ENCODE measurements at places on chromosomes 1 and 21.

DNA sequence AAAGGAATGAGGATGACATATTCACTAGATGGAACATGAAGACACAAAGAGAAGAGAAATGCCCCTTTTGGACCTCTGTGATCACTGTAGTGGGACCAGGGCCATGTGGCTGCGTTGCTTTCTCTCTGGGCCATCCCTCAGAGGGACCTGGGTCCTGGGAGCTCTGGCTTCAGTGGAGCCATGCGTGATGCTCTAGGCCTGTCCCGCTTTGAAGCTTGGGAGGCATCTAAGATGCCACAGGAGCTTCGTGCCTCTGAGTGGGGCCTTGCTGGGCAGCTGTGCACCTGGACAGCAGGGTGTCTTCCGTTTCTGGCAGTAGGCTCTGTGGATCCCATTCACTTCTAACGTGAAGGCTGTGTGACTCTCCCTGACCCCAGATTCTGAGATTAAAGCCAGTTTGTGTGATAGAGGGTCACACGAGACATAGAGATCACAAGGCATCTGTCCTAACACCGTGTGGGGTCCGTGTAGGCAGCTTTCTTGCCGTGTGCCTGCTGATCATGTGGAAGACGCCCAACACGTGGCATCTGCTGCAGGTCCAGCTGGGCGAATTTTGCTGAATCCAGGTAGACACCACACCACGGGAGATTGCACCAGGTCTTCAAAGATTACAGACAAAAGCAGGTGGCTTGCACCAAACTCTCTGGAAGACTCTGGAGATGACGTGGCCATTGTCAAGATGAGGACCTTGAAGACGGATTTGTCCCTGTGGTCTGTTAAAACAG, 17.2 kb upstream of the PRSS38 start:
- no peak for DNase-seq

GRCh38 chr1:22229379-22229778, 86.5 kb upstream of the WNT4 start:
- no peak for DNase-seq

GRCh38 chr1:22671999-22672398, 19.0 kb downstream of the C1QB start:
- no peak for DNase-seq

DNA sequence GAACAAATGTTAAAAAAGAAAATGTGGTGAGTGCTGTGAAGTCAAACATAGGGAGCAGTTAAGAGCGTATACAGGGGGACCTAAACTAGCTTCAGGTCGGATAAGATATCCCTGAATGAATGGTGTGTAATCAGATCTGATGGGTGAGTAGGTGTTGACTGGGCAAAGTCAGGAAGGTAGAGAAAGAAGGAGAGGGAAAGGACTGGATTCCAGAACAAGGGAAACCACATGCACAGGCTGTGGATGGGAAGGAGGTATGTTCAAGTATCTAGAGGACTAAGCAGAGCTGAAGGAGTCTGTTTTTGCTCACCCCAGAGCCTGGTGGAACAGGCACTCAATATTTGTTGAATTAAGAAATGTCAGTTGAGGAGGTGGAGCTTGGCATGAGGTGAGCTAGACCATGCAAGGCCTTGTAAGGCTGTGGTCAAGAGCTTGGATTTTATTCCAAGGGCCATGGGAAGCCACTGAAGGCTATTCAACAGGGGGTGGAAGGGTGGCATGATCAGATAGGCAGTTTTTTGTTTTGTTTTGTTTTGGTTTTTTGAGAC, 27.4 kb downstream of the MAP7D1 start:
- no peak for DNase-seq

GRCh38 chr1:199161319-199161680, 522.5 kb downstream of the PTPRC start:
- DNase-seq: no peak

- DNase-seq: no peak
Observed at GRCh38 chr1:93925206-93925605, 16.0 kb upstream of the GCLM start.

GRCh38 chr1:187870552-187870951, 1041.8 kb downstream of the PLA2G4A start:
- DNase-seq: no peak

- peak; percentile 12 for DNase-seq
Observed at GRCh38 chr21:44931137-44931500, 8.7 kb upstream of the SLX9 start.

GRCh38 chr1:10060311-10061100, 27.7 kb downstream of the UBE4B start:
- no peak for DNase-seq

- no peak for DNase-seq
Observed at GRCh38 chr1:172948457-172948856, 102.3 kb downstream of the TNFSF18 start.

DNA sequence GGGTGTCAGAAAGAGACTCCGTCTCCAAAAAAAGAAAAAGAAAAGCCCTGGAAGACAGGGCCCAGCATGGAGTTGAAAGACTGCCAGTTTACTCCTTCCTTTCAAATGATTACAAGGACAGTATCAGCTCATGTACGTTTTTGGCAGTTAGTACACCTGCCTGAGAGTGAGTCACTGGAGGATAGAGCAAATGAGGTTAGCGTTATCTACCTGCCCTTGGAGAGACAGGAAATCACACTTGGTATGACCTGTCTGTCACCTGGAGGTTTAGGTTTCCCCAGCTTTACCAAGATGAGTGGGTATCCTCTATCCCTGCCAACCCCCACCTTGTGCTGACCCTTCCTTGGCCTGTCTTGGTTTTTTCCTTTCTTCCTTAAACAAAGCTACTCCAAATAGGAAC, 96.8 kb upstream of the BMP8A start:
- DNase-seq: no peak

DNA sequence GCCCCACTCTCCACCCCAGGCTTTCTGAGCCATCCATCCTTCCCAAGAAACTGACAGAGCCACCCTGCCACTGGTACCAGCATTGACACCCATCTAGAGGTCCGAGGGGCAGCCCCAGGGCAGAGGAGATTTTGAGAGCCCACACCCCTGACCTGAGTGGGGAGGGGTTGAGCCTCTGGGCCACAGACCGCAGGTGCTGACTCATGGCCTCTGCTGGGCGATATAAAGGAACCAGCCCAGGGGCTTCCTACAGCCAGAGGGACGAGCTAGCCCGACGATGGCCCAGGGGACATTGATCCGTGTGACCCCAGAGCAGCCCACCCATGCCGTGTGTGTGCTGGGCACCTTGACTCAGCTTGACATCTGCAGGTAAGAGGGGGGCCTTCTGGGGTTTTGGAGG, at the start of gene PADI4:
Gene PADI4 (plus strand): TSS at position 252 of the 400 bp plus-strand sequence. CDS start 26 bp downstream, at position 278.
- DNase-seq: no peak

GRCh38 chr1:205370780-205371179, 14.1 kb upstream of the KLHDC8A start:
- DNase-seq: no peak

DNA sequence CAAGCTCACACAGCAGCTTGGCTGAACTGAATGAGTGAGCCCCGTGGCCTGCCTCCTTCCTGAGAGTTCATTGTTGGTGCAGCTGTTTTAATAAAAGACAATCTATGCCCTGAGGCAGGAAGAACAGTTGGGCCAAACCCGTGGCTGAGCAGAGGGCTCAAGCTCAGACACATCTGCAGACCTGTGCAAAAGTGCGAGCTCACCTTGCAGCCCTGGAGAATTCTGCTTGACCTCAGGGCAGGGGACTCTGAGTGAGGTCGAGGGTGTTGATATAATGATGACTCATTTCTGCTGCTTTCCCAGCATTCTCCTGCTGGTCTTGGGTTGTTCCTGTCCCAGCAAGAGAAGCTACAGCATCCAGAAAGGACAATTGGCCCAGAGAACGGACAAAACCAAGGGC, 61.0 kb downstream of the ATP5PO start:
- DNase-seq: no peak

- no peak for DNase-seq
Observed at GRCh38 chr1:28534671-28535070, 18.2 kb upstream of the TRNAU1AP start.

- no peak for DNase-seq
Observed at GRCh38 chr1:5304702-5305101, 650.3 kb downstream of the AJAP1 start.

DNA sequence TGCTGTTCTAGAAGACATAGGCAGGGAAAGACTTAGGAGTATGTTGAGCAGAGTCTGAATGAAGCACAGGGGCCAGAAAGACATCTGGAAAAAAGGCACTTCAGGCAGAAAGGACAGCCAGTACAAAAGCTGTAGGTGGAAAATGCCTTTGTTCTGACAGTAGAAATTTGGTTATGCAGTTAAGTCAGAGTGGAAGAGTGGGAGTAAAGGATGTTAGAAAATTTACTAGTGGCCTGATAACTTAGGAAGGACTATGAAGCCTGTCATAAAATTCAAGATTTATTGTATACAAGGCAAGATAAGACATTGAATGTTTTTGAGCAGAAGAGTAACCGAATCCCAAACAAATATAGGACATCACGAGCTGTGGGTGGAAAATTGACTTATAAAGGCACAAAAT, 987.9 kb downstream of the PLA2G4A start:
- no peak for DNase-seq

DNA sequence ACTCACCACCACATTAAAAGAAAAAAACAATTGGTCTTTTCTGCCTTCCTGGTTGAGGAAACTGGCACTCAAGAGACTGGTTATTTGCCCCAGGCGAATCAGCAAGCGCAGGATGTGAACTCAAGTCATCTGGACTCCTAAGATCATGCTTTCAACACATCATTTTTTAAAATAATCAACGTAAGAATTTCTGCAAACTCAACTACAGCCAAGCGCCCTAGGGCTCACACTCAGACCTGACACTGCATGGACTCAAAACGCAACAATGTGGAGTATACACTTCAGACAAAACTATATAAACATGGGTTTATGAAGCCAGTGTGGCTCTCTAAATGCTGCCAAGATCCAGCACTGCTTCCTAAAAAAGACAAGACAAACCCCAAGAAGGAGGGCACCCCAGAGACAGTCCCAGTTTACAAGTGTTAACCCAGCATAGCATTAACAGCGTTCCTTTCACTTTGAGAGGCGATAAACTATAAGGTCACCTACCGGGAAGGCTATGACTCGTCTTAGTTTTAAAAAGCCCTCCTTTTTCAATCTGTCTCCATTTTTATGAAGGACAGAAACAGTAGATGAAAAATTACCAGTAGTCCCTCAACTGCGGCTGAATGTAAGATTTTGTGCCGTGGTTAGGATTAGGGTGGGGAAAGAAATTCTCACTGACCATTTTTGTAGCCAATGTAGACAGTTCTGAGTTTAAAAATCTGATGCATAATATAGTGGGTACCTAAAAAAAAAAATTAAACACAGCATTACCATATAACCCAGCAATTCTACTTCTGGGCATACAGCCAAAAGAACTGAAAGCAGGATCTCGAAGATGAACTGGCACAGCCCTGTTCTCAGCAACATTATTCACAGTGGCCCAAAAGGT, 54.8 kb downstream of the SIPA1L2 start:
- peak; percentile 37 for DNase-seq

DNA sequence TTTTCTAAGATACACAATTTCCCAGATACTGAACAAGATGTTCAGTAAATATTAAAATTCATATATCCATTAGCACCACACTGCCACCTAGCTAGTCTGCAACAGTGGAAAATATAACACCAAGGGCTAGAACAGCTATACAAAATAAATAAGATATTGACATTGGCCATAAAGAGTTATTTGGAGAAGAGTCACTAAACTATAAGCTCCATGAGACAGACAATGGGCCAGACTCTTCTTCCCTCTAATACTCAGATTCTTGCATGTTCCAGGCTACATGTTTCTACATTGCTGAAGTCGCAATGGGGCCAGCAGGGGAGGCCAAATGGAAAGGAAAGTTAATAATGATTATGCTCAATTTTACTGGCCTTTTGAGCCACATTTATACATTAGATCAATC, 21.5 kb downstream of the SPATA6 start:
- no peak for DNase-seq

GRCh38 chr1:30600706-30601105, 122.7 kb downstream of the MATN1 start:
- no peak for DNase-seq

DNA sequence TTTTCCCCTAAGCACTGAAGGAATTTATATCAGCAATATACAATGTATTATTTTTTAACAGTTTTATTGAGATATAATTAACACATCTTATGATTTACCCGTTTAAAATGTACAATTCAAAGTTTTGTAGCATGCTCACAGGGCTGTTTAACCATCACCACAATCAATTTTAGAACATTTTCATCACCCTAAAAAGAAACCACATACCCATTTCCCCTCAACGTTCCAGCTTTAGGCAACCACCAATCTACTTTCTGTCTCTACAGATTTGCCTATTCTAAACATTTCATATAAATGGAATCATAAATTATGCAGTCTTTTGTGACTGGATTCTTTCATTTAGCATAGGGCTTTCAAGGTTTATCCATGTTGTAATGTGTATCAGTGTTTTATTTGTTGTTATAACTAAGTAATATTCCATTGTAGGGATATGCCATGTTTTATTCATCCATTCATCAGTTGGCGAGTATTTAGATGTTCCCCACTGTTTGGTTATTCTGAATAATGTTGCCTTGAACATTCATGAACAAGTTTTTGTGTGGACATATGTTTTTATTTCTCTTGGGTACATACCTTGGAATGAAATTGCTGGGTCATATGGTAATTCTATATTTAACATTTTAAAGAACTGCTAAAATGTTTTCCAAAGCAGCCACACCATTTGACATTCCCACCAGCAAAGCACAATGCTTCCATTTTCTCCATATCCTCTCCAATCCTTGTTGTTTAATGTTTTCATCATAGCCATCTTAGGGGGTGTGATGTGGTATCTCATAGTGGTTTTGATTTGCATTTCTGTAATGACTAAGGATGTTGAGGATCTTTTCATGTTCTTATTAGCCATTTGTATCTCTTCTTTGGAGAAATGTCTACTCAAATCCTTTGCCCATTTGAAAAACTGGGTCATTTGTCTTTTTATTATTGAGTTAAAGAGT, 188.5 kb downstream of the TM2D1 start:
- DNase-seq: no peak

DNA sequence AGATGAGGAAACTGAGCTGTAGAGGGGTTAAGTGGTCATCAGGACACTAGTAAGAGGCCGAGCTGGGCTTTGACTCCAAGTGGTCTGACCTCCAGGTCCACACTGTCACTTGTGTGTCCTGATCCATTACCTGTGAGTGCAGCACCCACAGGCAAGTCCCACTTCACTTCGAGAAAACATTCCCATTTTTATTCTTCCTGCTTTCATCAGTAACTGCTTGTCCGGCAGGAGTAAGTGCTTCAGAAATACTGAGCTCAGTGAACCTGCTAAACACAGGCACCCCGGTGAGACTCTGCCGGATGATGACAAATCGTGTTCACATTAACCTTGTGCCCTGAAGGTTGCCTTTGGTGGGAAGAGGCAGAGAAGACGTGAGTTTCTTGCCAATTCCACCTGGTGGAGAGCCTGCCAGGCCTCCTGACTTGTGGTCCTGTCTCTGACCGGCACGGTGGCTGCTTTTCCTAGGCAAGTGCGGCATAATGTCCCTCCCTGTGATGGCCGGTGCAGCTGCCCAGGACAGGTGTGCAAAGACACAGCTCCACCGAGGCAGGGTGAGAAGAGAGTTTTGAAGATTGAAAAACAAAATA, 29.4 kb downstream of the ZBTB18 start:
- DNase-seq: no peak

- DNase-seq: peak; percentile 1
Observed at GRCh38 chr1:81391125-81391828, 409.5 kb upstream of the ADGRL2 start.

All from NCI-H2171 treated with DMSO at 0.1 percent for 48 hours (cell line).